Mesendoderm (in vitro differentiated cells): ENCODE measurements at places on chromosomes 7 and 10.

DNA sequence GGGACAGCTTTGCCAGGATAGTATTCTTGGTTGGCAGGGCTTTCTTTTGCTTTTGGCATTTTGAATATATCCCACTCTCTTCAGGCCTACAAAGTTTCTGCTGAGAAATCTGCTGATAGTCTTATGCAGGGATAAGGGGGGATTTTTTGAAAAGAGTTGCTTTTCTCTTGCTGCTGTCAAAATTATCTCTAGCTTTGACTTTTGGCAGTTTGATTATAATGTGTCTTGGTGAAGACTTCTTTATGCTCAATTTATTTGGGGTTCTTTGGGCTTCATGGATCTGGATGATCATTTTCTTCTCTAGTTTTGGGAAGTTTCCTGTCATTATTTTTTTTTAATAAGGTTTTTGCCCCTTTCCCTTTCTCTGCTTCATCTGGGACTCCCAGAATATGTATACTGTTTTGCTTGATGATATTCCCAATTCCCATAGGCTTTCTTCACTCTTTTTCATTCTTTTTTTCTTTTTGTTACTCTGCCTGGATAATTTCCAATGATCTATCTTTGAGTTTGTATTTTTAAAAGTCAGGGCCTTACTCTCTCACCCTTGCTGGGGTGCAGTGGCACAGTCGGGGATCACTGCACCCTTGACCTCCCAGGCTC lies 29.6 kb downstream of the NOM1 start:
- DNase-seq = no peak

GRCh38 chr10:66926841-66927240 lies 1.0 kb downstream of the LRRTM3 start:
- no peak for DNase-seq

DNA sequence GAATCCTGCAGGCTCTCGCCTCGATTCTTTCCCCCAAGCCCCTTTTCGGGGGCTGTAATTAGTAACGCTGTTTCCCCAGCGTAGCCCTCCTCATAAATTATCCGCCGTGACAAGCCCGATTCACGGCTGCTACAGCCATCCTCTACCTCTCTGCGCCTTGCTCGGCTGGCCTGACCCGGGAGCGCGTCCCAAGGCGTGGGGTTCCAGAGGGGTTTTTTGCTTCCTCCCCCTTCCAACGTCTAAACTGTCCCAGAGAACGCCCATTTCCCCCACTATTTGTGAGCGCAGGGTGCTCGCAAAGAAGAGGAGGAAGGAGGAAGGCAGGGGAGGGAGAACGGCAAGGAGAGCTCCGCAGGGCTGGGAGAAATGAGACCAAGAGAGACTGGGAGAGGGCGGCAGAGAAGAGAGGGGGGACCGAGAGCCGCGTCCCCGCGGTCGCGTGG lies 880 bp downstream of the HOXA5 start:
- no peak for DNase-seq

GRCh38 chr10:112843623-112844022 lies 106.4 kb upstream of the TCF7L2 start:
- DNase-seq = no peak

DNA sequence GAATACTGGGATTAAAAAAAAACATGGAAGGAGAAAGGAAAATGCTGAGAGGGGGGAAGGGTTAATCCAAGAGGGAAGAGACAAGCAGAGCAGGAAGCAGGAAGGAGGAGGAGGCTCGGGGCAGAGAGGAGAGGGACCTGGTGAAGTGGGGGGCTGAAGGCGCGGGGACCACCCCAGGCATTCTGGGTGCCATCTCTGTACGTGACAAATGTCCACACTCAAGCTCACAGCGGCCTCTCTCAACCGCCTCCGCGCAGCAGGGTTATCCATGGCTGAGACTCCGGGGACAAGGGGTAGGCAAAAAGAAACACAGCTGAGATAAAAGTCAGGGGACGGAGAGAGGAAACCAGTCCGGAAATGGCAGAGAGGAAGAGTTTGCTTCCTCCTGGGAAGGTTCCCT lies 33.9 kb downstream of the EN2 start:
- no peak for DNase-seq

- DNase-seq = peak; percentile 76
These were observed 525.7 kb downstream of the KCNMA1 start for GRCh38 chr10:77111611-77112550.

- no peak for DNase-seq
These were observed 362.7 kb downstream of the GLRX3 start for GRCh38 chr10:130498934-130499333.

DNA sequence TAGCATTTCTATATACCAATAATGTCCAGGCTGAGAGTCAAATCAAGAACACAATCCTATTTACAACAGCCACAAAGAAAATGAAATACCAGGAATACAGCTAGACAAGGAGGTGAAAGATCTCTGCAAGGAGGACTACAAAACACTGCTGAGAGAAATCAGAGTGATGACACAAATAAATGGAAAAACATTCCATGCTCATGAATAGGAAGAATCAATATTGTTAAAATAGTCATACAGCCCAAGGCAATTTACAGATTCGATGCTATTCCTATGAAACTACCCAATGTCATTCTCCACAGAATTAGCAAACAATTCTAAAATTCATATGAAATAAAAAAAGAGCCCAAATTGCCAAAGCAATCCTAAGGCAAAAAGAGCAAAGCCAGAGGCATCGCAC lies 116.8 kb upstream of the ZNF32 start:
- DNase-seq = no peak

GRCh38 chr7:44210107-44210506 lies 9.3 kb downstream of the YKT6 start:
- DNase-seq = no peak

GRCh38 chr10:96666741-96667140 lies 53.6 kb downstream of the PIK3AP1 start:
- no peak for DNase-seq

GRCh38 chr10:70977625-70978024 lies 89.3 kb upstream of the PCBD1 start:
- no peak for DNase-seq

DNA sequence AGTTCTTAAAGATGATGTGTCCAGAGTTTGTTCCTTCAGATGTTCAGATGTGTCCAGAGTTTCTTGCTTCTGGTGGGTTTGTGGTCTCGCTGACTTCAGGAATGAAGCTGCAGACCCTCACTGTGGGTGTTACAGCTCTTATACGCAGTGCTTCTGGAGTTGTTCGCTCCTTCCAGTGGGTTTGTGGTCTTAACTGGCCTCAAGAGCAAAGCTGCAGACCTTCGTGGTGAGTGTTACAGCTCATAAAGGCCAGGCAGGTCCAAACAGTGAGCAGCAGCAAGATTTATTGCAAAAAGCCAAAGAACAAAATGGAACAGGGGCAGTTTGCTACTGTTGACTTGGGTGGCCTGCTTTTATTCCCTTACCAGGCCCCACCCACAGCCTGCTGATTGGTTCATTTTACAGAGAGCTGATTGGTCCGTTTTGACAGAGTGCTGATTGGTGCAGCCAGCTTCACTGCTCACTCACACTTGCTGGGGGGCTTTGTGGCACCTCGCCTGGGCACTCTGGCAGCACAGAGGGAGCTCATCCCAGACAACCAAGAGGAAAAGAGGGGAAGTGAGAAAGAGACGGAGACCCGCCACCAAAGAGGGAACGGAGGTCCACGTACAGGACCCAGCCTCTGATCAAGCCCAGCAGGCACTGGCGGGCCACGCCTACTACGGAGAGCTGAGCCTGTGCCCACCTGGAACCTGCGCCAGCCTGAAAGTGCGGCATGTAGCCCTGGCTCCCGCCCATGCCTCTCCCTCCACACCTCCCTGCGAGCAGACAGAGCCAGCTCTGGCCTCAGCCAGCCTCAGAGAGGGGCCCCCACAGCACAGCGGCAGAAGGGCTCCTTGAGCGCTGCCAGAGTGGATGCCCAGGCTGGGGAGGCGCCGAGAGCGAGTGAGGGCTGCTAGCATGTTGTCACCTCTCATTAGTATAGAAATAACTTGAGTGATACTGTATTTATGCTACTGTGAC lies 55.8 kb upstream of the SEMA3C start:
- DNase-seq = no peak

- DNase-seq = no peak
These were observed 320.7 kb downstream of the SUGCT start for GRCh38 chr7:40455485-40455884.

DNA sequence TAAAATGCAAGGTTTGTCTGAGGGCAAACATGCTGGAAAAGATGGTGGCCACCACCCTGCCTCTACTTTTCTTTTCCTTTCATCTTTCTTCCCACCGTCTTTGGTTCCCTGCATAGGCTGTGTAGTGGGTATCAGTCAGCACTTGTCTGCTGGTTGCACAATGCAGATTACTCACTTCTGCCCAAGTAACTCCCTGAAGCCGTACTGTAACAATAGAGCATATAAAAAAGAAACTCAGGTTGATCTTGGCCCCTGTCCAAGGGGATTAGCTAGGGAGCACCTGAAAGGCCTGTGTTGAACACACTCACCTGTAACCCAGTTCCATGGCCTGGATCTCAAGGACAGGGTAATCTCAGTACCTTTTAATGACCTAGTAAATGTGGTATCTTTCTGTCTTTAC lies 533.0 kb upstream of the GALNT17 start:
- no peak for DNase-seq

DNA sequence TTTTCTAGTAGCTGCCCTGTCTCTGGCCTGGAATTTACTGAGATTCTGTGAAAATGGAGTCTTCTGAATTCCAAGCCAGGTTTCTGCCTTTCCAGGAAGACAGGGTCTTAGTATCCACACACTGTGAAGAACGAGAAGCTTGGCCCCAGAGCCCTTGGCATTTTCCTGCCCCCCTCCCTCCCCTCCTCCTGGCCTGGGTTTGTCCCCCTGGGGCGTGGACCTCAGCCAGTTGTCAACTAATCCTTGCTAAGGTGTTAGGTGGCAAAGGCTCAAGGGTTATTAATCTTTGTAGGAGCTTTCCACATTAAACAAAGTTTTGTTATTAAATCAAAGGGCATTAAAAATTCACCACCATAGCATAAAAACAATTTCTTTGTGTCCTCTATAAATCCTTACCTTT lies 329.5 kb downstream of the RNLS start:
- DNase-seq = no peak

DNA sequence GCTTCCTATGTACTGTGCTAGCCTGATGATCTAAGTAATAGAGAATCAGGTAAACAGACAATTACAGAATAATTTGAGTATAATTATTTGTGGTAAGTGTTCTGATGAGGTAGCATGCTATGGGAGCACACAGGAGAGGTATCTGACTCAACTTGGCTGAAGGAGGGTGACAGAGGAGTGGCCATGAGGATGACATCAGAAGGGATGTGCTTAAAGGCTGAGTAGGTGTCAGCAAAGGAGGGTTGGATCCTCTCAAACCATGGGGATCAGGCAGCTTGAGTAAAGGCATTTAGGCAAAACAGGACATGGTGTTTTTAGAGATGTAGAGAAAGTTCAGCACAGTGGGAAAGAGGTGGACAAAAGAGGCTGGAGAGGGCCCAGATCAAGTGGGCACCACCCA lies 29.0 kb downstream of the KLHDC10 start:
- peak; percentile 13 for DNase-seq

GRCh38 chr10:84049645-84050011 lies 89.7 kb upstream of the GHITM start:
- DNase-seq = no peak

GRCh38 chr10:35327790-35328403 lies 8.4 kb upstream of the CCNY start:
- no peak for DNase-seq

GRCh38 chr7:52877240-52877639 lies 158.2 kb upstream of the POM121L12 start:
- DNase-seq = no peak

DNA sequence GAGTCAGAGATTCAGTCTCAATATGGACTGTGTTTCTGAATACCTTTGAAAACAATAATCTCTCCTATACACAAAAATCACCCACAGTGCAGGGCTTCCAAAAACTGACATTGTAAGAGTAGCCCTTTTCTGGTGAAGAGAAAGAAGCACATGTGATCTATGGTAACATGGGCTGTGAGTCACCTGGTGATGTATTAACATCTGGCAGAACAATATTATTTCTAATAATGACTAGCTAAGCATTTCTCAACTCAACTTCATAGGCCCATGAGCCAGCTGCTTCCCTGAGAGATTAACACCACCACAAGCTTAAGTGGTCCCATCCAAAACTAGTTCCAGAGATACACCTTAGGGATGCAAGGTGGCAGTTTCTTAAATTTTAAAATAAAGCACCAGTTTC lies 331.0 kb upstream of the NRP1 start:
- no peak for DNase-seq

GRCh38 chr7:132275416-132276233 lies 300.6 kb downstream of the PLXNA4 start:
- DNase-seq = no peak

DNA sequence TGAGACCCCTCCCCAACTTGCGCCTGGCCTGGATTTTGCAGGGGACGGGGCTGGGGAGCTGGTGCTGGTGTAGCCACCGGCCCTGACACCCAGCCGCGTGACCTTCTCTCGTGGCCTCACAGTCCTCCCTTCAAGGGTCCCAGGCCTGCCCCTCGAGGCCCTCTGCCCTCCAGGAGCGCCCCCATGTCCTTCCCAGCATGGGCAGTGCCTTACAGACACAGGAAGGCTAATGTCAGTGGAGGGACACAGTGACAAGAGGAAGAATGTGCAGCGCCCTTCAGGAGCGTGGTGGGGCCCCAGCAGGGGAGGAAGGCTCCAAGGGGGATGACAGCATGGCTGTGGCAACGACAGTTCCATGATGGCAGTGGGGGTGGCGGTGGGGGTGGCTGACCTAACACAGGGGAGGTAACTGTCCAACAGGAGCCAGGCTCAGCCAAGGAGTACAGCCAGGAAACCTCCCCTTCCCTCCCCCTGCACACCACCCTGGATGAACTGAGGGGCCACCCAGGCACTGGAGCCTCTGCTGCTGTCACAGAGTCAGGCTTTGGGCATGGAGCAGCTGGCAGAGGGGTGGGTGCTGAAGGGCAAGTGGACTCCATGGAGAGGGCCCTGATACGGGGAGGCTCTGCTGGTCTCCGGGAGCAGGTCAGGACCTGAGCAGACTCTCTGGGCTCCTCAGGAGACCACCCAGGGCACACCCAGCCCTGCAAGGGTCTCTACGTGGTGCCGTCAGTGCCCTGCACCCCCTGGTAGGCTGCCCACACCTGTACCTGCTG lies 76.0 kb upstream of the RET start:
- DNase-seq = no peak

DNA sequence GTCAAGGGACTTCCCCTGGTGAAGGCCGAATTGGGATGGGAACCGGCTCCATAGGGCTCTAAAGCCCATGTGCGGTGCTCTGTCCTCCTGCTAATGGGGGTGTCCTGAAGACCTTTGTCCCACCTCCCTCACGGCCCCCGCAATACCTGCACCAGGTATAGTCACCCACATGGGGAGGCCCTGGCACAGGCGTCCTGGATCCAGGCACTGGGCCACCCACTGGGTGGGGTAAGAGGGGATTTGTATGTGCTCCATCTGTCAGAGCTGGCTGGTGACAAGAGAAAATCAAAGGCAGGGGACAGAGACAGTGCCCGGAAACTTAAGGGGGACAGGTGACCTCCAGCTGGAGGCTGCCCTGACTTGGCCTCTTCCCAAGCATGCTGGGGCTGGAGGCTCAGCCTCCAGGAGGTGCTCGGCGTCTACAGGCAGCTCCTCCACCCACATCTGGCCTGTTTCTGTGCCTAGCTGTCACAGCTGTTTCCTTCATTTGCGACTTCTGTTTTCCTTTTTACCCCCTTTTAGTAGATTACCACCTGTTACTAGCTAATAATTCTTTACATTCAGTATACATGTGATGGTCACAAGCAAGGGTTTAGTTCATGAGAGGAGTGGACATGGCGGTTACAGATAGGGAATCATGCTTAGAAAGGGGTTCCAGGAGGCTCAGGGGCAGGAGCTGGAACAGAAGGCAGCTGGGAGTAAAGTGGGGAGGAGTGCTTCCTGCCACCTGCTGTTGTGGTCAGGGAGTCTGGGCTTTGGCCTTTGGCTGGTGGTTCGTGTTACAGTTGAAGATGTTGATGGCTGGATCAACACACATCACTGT lies 2.3 kb upstream of the CUZD1 start:
- DNase-seq = no peak

- DNase-seq = no peak
These were observed 90.8 kb downstream of the ZFAND4 start for GRCh38 chr10:45581582-45582385.
